LHCN-M2 (cell line): ENCODE measurements at places on chromosomes 5 and 9. TPM values are rescaled to one million over a fixed set of nuclear protein-coding genes. Genes with fewer than 3 reads are reported as not detected.

Gene DMRT2
- 0.06 TPM in 1 of 2 replicates, not detected in the other for total RNA-seq

Gene SPATA31E1
- not detected in 2 replicates for total RNA-seq

Gene MEGF10
- total RNA-seq, result 21.0 and 26.4 TPM in 2 replicates

GRCh38 chr5:127409921-127410675 lies 107.3 kb upstream of the PRRC1 start:
- no peak for DNase-seq

GRCh38 chr5:133006653-133007052 lies 19.7 kb downstream of the ZCCHC10 start:
- DNase-seq, result no peak

DNA sequence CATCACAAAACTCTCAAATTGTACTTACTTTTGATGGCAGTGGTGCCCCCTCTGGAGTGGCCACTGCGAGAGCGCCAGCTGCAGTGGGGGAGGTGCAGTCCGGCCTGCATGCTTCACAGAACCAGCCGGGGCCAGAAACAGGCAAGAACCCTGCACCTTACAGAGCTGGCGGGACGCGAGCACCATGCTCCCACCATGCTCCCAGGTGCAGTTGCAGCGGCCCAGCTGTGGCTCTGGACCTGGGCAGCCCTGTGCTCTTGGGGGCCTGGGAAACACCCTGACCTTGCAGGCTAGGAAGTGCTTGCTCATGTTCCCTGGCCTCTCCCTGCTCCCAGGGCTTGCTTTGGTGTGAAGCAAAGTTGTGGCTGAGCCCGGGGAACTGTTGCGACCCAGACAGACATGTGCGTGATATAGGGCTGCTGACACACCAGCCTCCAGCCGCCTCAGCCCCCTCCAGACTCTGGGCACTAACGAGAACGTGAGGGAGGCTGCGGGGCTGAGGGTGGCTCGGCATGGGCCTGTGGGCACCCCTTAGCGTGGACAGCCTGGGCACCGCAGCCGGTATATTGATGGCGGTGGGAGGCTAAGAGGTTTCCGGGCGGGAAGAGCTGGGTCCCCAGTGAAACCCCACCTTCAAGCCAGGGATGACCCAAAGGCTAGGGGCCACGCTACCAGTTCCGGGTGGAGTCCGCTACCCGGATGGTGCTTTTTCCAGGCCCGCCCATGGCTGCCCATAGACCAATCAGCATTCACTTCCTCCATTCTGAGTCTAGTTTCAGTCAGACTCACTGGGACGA lies 1809.9 kb upstream of the ACO1 start:
- no peak for DNase-seq

- no peak for DNase-seq
Observed at GRCh38 chr5:14066326-14066725, 76.8 kb upstream of the TRIO start.

GRCh38 chr5:26894719-26895263 lies 143.6 kb downstream of the CDH9 start:
- DNase-seq, result peak; percentile 10

- DNase-seq, result no peak
Observed at GRCh38 chr9:132116583-132116982, 36.9 kb upstream of the MED27 start.
